ENCODE measurements at places on chromosomes 5 and 9.

- DNase-seq: no peak
Observed at GRCh38 chr9:86168256-86168655, 68.9 kb upstream of the GOLM1 start.

DNA sequence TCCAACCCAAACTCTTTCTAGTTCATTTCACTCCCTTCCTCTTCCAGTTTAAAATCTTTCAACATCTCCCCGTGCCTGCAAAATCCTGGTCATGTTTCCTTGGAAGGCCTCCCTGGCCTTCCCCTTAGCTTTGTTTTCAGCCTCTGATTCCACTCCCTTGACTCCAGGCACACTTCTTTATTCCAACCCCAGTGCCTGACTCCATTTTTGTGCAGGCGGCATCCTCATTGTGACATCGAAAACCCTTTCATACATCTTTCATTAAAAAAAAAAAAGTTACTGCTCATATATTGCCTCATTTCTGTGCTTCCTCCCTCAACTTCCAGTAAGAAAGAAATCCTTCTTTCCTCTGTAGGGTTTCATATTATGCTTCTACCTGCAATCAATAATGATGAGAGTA, 7.1 kb upstream of the TNFSF8 start:
- no peak for DNase-seq

DNA sequence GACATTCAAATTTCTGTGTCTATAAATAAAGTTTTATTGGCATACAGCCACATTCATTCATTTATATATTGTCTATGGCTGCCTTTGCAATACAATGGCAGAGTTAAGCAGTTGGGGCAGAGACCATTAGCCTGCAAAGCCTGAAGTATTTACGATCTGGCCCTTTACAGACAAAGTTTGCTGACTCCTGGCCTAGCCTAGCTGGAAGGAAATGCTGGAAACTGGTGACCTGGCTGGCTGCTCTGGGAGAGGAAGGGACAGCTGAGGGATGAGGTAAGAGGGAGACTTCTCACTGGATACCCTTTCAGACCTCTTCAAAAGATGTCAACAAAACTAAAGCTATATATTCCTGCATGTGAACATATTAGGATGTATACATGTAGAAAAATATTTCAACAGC, 66.0 kb upstream of the PPARGC1B start:
- no peak for DNase-seq

- no peak for DNase-seq
Observed at GRCh38 chr5:100576217-100576751, 41.1 kb downstream of the FAM174A start.

- DNase-seq: no peak
Observed at GRCh38 chr5:180116077-180116999, 44.8 kb upstream of the RNF130 start.

GRCh38 chr5:102890133-102890532, 135.0 kb downstream of the PAM start:
- no peak for DNase-seq

- DNase-seq: no peak
Observed at GRCh38 chr9:19967216-19967887, 178.5 kb upstream of the SLC24A2 start.
